ENCODE measurements at places on chromosomes 11 and 22.

DNA sequence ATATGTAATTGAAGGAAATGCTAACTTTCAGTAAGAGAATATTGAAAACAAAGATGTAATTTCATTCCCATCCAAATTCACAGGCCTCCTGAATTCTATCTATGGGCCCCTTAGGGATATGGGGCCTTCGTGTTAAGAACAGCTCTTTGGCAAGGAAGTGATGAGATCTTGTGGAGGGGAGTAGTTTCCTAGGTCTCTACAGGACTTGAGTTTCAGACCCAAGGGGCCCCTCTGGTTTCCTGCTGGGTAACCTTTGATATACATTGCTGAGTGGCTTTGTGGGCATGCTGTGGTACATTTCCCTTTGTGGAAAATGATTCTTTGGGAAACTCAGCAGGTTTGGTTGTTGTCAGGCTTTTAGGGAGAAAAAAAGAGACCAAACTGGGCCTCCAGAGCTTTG lies 6.2 kb downstream of the STIM1 start:
- no peak for DNase-seq

- no peak for DNase-seq
Observed at GRCh38 chr11:85694385-85694980, 8.5 kb upstream of the CCDC89 start.

DNA sequence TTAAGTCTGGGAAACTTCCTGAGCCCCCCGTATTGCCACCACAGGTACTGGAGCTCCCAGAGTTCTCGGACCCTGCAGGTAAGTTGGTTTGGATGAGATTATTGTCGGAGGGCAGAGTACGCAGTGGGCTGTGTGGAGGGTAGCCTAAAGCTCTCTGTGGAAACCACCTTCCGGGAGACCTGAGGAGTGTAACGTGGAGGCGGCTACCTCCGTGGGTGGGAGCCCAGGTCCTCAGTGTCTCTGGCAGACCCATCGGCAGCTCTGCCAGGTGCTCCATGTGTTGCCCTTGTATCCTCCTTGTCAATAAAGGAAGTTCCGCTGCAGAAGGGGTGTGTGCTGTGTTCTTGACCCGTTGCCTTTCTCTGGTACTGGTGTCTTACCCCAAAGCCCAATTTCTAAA lies 61.4 kb downstream of the SYT13 start:
- DNase-seq = no peak

DNA sequence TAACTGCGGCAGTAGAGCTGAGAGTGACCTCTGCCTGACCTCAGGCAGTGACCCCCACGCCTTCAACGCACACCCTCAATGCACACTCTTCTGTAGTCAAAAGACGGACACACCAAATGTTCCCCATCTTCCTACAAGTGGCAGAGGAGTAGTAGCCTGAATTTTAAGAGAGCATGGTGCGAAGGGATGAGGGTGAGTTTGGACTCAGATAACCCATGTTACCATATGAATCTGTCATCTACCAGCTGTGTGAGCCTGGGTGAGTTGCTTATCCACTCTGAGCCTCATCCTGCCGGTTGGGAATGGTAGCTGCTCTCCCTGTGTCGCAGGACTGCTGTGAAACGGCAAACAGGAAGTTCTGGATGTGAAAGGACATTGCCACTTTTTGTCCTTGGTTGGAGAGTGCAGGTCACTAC lies 20.6 kb upstream of the ROBO3 start:
- DNase-seq = no peak

- no peak for DNase-seq
Observed at GRCh38 chr11:70769106-70769505, 370.8 kb downstream of the CTTN start.

DNA sequence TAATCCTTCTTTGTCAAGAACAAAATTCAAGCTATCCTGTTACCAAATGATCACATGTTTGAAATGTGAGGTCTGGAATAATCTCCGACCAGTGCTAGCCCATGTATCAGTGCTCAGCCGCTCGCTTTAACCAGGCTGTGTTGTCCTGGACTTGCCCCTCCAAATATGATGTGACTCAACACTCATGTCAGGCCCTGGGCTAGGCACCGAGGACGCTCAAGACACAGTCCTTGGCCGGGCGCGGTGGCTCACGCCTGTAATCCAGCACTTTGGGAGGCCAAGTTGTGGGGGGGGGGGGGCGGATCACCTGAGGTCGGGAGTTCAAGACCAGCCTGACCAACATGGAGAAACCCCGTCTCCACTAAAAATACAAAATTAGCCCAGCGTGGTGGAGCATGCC lies 54.1 kb upstream of the WNT7B start:
- no peak for DNase-seq

GRCh38 chr11:35143297-35144135 lies 4.5 kb downstream of the CD44 start:
- DNase-seq = no peak

GRCh38 chr11:44358713-44359112 lies 48.8 kb upstream of the ALX4 start:
- no peak for DNase-seq

DNA sequence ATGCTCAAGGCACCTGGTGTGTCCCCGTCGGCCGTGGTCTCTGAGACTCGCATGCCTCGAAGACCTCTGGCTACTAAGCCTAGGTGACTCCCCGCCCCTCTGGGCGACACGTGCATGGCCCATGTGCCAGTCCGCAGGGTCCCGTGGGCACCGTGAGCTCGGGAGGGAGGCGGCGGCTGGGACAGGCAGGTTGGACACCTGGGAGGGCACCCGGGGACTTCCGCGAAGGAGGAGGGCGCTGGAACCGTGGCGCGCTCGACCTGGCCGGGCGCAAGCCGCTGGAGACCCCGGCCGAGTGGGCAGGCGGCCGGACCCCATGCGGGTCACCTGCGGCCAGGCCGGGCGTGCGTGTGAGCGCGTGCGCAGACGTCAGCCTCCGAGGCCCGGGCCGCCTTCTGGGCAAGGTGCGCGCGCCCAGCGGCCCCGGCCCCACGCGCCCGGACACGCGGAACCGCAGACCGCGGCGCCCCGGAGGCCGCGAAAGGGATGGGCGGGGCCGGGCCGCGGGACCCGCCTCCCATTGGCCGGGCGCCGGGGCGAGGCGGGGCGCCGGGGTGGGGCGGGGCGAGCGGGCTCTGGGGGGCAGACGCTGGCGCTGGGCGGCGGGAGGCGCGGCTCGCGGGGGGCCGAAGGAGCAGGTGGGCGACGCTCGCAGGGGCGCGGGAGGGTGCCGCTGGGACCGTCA lies 579 bp upstream of the RASD2 start:
- peak; percentile 61 for DNase-seq

- peak; percentile 30 for DNase-seq
Observed at GRCh38 chr22:42780070-42780540, 59.4 kb upstream of the A4GALT start.

GRCh38 chr11:77471558-77472193 lies 2.2 kb downstream of the PAK1 start:
- DNase-seq = no peak

DNA sequence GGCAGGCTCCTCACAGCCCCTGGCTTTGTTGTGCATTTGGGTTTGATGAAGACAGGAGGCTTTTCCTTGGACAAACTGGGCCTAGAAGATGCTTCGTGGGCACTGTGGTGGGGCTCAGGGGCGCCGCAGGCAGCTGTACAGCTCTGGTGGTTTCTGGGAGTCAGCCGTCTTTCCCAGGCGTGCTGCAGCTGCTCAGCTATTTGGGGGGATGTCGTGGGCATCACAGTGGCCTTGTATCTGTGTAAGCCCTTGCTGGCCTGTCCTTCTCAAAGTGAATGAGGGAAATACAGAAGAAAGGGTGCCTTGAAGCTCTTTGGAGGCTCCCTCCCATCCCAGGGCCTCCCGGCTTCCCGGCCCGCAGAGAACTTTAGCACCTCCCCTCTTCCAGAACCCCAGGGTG lies 89.5 kb downstream of the TBC1D22A start:
- DNase-seq = no peak

GRCh38 chr11:59176330-59176729 lies 4.4 kb downstream of the DTX4 start:
- no peak for DNase-seq

- no peak for DNase-seq
Observed at GRCh38 chr11:567629-568292, 7.0 kb downstream of the RASSF7 start.

GRCh38 chr11:63641727-63642126 lies 27.5 kb upstream of the PLAAT3 start:
- no peak for DNase-seq

DNA sequence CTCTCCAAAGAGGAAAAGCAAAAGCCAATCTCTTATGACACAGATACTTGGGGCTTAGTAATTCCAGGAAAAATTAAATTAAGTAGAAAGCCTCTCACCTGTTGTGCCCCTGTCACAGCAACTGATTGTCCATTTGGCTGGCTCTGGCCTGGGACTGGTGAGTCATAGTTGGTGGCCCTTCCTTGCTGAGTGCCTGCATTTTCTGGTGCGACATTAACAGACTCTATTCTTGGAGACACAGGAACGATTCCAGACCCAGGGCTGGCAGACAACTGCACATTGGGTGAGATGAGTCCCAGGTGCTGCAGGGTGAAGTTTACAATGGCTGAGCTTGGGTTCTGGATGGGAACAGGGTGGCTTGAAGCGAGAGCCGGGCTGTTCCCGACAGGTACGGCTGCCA lies 15.6 kb downstream of the E2F8 start:
- no peak for DNase-seq

DNA sequence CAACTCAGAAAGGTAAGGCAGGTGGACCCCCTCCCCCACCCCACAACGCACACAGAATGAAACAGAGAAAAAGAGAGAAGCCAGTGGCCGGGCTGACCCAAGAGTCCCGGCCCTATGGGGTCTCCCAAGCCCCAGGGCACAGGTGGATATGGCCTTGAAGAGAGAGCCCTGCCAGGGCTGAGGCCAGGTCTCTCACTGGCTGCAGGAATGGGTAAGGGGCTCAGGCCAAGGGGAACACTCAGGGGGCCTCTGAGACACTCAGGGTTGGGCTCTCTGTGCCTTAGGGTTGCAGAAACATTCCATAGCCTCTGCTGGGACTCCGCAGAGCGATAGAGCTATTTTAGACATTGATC lies 98.0 kb downstream of the PDE2A start:
- no peak for DNase-seq

- no peak for DNase-seq
Observed at GRCh38 chr11:119593346-119593745, 135.7 kb downstream of the NECTIN1 start.

DNA sequence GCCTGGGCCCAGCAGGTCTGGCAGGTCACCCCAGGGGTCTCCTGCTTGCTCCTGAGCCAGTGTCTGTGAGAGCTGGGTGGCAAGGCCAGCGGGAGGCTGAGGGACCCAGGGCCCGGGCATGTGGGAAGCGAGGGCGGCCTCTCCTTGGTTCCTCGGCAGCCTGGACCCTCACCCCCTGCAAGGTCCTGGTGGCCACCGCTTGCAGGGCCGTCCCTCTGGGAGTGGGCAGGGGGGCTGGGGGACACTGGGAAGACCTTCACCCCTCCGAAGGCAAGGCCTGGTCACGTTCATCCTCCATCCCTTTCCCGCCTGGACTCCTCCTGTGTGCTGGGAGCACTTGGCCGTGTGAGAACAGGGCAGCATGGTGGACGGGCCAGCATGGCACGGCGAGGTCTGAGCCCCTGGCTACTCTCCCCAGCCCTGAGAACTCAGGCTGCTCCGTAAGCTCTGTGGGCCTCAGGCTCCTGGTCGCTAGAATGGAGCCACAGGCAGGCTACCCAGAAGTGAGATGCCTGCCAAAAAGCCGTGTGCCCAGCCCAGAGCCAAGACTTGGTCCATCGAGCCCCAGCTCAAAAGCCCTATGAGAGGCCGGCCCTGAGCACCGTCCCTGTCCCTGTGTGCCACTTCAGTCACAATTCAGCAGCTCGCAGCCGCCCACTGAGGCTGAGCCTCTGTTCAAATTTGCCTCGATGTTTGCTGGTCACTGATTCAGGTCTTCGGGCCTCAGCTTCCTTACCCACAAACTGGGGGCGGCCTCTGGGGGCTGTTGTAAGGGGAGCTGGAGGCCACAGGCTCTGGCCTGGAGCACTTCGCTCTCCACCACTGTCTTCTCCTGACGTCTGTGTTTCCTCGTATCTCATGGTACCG lies 45.0 kb downstream of the IGLL1 start:
- no peak for DNase-seq

DNA sequence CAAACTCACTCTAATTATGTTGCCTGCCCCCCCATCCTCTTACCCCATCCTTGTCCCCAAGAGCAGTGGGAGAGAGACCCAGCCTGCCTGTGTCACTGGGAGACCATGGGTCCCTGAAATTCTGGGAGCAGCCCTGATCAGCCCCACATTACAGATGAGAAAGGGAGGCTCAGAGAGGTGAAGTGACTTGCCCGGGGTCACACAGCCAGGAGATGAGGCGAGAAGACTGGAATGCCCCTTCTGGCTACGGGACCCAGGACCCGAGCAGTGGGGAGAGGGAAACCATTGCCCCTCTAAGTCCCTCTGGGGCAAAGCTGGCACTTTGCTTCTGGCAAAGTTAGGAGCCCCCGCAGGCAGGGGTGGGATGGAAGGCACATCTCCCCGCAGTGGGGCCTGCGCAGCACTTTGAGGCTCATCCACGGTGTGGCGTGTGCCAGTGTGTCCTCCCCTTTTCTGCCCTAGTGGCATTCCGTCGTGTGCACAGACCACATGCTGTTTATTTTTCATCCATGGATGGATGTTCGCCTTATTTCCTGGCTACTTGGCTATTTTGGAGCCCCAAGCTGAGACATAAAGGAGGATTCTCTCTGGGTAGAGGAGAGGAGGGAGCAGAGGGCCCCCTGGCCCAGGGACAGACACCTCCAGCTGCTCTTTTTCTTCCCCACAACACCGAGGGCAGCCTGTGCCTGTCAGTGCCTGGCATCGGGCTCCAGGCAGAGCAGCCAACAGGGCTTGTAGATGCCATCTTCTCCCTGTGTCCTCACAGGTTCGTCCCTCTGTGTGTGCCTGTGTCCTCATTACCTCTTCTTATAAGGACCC lies 3.7 kb upstream of the FGF3 start:
- DNase-seq = no peak

- DNase-seq = no peak
Observed at GRCh38 chr11:12241401-12241800, 131.0 kb downstream of the MICAL2 start.

GRCh38 chr11:123478352-123478987 lies 48.4 kb downstream of the GRAMD1B start:
- DNase-seq = peak; percentile 1
